NCI-H774 (cell line): ENCODE measurements at places on chromosomes 2 and 18.

DNA sequence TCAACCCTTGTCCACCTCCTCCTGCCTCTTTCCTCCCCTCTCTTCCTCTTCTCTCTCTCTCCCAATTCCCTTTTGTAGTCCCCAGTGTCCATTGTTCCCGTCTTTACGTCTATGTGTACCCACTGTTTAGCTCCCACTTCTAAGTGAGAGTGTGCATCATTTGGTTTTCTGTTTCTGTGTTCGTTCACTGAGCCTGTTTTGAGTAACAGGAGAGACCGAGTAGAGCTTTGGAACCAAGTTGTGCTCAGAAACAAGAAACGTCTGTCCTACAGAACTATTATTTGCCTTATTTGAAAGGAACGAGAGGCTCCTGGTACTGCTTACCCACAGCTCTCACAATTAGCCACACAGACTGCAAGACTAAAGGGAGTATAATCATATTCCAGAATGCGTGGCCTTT is 50.1 kb upstream of the MAPRE2 start:
- no peak for DNase-seq

DNA sequence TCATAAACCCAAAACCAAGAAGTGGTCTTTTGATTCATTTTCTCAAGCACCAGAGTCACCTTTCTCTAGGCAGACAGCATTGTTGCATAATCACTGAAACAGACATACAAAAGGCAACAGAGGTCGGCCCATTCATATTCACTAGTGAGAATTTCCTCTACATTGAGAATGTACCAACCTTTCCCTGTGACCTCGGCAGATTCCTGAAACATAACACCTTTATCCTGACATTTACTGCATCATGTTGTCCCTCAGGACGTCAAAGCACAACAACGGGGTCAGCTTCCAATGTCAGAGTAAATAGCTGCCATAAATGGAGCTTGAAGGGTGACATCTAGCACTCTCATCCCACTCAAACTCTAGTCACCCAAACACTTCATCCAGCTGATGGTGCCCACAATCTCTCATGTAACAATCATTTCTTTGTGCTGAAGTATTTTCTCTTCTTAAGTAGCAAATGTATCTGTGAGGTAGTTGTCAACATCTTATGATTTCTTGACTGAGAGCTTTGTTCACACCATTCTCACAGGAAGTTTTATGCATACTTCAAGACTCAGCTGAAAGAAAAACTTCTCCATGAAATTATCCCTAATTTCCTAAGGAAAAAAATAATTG is 802.6 kb upstream of the CHAC2 start:
- no peak for DNase-seq

- peak; percentile 26 for DNase-seq
Observed at GRCh38 chr18:51621113-51621863, 423.8 kb upstream of the MEX3C start.

DNA sequence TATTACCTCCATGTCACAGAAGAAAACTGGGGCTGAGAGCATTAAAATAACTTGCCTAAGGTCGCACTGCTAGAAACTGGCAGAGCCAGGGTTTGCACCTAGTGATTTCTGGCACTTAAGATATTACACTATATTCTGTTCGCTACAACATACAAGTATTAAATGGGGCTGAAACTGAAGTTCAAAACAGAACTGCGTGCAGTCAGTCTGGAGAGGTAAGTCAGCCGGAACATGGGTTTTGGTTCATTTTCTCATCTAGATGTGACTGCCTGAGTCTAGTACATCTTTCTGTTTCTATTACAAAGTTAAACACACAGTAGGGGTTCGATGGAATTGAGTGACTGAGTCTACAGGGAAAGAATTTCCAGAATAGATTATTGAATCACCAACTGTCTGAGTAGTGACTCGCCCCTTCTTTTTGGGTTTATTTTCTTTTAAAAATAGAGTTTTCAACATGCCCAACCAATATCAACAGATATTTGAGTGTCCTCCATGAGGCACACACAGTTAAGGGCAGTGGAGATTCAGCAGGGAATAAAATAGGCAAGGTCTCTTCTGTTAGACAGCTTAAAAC is 150.8 kb downstream of the RNF152 start:
- no peak for DNase-seq

GRCh38 chr2:62660582-62661262 is 44.8 kb upstream of the EHBP1 start:
- DNase-seq: no peak

DNA sequence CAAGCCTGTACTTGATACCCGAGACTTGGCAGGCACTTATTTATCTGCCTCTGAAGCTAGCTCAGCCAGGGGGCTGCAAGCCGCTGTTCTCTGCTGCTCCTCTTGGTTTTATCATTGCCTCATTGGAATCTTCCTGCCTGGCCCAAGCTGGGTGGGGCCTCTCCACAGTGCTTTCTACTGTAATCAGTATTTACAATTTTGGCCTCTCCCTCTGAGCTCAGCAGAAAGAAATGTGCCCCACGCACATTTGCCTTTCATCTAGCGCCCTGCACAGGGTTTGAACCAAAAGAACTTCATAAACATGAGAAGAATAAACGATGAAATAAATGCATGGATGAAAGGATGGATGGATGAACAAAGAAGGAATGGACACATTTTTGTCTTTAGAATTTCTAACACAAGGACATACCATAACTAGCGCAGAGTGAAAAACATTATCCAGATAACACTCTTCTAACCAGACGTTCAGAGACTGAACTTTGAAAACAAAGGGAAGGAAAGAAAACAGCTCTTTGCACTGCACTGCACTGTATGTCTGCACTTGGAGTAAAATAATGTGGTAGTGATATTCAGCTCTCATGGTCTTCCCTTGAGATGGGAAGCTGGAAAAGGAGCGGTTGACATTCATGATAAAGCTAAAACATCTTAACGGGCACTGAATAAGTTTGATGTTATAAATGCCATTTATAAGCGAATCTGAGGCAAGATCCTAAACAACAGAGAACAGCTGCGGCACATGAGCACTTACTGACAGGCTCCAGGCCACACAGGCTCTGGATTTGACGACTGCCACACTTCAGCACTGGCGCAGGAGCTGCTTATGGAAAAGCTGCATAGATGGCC is 86.8 kb upstream of the SP3 start:
- DNase-seq: no peak

DNA sequence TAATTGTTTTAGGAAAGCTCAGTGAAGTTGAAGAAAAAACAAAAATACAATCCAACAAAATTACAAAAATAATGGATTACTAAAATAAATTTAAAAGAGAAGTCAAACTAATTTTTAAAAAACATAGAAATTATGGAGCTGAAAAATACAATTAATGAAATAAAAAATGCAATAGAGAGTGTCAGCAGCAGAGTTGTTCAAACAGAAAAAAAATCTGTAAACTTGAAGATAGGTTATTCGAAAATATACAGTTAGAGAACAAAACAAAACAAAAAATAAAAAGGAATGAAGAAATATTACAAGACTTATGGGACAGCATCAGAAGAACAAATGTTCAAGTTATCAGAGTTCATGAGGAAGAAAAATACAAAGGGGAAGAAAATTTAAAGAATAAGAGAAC is 114.7 kb downstream of the GULP1 start:
- no peak for DNase-seq

DNA sequence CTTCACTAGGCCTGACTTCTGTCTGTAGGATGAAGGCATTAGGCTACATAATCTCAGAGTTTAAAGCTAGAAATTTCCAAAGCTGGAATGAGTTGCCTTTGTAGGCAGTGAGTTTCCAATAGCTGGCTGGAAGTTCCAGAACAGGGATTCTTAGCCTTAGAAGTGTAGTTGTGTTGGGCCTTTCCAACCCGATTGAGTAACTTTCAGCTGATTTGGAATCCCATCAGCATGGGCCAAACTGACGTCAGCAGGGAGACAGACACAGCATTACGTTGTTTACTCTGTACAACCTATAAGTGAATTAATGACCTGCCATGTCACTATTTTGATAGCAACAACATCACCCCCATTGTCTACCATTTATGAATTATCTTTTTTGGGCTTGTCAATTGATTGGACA is 56.9 kb downstream of the SETBP1 start:
- DNase-seq: no peak

GRCh38 chr2:232892221-232892620 is 22.2 kb downstream of the SNORC start:
- no peak for DNase-seq

DNA sequence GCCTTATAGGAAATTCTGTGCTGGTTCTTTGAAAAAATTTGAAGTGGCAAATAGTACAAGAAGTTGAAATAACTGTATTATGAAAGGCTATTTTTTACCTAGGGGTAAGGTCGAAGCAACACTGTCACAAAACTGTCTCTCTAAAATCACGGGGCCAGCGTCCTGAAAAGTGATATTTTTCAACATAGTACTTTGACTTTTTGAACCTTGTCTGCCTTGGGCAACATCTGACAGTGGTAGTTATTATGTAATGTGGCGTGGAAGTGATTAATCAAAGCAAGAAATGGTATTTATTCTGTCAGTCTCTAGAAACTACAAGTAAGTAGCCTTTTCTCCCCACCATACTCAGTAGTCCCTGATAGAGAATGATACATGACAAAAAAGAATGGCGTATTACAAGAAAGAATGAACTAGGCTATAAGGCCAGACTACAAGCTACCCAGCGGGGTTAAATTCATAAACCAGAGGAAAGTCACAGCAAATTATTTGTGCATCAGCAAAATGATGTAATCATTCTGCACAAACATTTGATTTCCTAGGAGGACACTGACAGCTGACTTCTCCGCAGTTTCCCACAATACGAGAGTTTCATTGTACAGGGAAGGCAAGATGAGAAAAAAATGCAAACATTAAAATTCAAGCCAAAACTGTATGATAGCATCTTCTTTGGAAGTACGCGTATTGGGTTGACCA is 9.8 kb downstream of the GEN1 start:
- no peak for DNase-seq

DNA sequence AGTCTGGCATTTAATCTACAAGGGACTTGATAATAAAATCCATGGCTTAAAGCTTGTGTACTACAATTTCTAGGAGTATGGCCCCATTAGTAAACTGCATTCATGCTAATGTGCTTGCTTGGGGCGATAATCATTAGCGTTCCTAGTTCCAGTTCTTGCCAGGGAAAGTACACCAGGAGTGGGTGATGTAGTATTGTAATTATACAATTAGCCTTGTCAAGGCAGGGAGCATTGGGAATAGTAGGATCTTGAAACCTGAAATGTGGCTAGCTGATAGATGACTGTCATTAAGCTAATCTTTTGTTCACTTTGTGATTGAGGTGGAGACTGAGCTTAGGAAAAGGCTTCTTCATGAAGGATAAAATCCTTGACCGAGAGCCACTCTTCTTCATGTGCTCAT is 989.2 kb downstream of the CPS1 start:
- no peak for DNase-seq

- no peak for DNase-seq
Observed at GRCh38 chr2:15544227-15544626, 16.9 kb downstream of the NBAS start.

- no peak for DNase-seq
Observed at GRCh38 chr18:25594351-25594750, 242.4 kb upstream of the ZNF521 start.

- no peak for DNase-seq
Observed at GRCh38 chr2:16251511-16252225, 311.3 kb downstream of the MYCN start.

- DNase-seq: no peak
Observed at GRCh38 chr2:127508631-127509034, 17.7 kb downstream of the IWS1 start.

- no peak for DNase-seq
Observed at GRCh38 chr2:18610090-18610489, 20.7 kb upstream of the NT5C1B start.

GRCh38 chr2:86675511-86676015 is 44.5 kb upstream of the RMND5A start:
- DNase-seq: peak; percentile 5

- no peak for DNase-seq
Observed at GRCh38 chr18:45940724-45941123, 26.4 kb downstream of the EPG5 start.

DNA sequence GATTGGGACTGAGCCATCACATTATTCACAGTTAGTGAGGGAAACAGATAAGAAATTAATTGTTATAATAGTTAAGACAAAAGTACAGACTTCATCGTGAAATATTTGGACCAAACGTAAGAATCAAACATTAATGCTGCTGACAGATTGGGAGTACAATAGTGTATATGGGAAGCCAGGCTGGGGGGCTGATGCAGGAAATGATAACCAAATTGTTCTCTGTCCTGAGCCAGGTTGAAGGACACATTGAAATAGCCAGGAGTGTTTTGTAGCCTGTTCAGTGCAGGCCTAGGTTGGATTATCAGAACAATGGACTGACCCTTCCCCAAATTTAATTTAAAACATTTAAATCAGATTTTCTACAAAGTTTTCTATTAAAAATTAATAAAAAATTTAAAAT is 203.2 kb downstream of the BABAM2 start:
- no peak for DNase-seq

DNA sequence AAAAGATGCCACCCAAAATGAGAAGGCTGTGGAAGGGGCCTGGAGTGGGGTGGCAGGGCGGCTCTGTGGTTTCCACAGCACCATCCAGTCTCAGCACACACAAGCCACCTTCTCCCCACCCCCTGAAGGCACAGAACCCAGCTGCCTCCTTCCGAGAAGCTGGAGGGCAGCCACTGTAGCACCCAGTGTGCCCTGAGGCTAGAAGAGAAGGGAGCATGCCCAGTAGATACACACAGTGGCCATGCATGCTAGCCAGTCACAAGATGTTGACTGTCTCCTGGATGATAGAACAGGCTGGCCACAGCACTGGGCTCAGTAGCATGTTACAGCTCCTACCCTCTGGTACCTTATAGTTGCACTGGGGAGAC is 148.9 kb upstream of the EPAS1 start:
- no peak for DNase-seq

GRCh38 chr18:48913201-48913600 is 37.6 kb downstream of the SMAD7 start:
- no peak for DNase-seq

GRCh38 chr2:193124815-193125214 is 930.1 kb upstream of the TMEFF2 start:
- no peak for DNase-seq

- peak; percentile 33 for DNase-seq
Observed at GRCh38 chr2:119407430-119408220, 24.0 kb upstream of the TMEM37 start.

DNA sequence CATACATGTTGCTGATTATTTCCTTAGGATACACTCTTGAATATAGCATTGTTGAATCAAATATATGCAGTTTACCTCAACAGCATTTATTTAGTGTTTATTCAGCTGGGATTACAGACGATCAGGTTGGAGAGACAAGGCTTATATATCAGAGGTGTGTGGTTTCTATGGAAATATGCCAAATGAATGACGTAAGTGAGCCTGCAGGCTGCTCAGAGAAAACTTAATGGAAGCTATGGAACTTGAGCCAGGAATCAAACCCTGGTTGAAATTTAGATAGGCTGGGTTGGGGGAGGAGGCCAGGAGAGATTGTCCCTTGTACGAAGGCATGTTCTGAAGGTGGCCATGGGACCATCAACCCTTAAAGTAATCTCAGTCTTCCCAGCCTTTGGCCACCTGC is 79.5 kb downstream of the INPP4A start:
- DNase-seq: peak; percentile 49

- peak; percentile 50 for DNase-seq
Observed at GRCh38 chr2:148887350-148888002, 12.4 kb downstream of the KIF5C start.

- DNase-seq: peak; percentile 16
Observed at GRCh38 chr2:23824777-23825212, 102.1 kb downstream of the ATAD2B start.
